Activated T-cell treated with anti-CD3 and anti-CD28 coated beads for 48 hours (primary cell): ENCODE measurements at places on chromosomes 6 and 20.

GRCh38 chr6:6509284-6509683 is 79.2 kb upstream of the LY86 start:
- DNase-seq = no peak

DNA sequence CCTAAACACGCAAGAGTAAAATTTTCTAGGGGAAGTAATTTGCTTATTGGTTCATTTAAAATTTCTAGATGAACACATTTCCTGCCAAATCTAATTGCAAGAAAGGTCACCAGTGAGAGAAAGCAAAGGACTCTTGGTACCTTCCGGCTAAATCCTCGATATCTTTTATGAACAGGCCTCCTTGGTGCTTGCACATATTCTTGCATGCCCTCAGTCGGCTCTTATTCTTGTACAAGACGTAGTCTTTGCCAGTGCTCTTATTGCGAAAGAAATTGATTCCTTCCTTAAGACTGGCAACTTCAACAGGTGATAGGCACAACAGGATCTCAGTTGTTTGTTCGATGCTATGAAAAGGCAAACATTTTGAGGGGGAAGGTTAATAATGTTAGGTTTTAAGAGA is 141.7 kb upstream of the CARMIL1 start:
- no peak for DNase-seq

- DNase-seq = no peak
Measured at GRCh38 chr6:131419702-131420101, 153.3 kb upstream of the ARG1 start.

DNA sequence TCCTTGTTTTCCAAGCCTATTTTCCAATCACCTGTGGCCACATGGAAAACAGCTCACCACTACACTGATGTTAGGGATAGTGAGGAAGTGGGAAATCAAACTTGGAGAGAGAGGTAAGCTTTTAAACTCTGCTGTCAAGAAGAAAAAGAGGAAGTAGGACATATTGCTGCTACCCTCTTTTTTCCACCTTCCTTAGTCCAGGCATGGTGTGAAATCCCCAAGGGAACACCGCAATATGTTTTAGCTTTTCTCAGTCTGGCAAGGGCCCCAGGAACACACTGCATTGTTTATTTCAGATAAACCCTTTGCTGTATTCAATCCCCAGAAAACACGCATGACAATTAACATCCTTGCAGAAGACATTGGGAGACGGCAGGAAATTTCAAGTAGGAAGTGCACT is 61.3 kb downstream of the HS3ST5 start:
- DNase-seq = no peak

DNA sequence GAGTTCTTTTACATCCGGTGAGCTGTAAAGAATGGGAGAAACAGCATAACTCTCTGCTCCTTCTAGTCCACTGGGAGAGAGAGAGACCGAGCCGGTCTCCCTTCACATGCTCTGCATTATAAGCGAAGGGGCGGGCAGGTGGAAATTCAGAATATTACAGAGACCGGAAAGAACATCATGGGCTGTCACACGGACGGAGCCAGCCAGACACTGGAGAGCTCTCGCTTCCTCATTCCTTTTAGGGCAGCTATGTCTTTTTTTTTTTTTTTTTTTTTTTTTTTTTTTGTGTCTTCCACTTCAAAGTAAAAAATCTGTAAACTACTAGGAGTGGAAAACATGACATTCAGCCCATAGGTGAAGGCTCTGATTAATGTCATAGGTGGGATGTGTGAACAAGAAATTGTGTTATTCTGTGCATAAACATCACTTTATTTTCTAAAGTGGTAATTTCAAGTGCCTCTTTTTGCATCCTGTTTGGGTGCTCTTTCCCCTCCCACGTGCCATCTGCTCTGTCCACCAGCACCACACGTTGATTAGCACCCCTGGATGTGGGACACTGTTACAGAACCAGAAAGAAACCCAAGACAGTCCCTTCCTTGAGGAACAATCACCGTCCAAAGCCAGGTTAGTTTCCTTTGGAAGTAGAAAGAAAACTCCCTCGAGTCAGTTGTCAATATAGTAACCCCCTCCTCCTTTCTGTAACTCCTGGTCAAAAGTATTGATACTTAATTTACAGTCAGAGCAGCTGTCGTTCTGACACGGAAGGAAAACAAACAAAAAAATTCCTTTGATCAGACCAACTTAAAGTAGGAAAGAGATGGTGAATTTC is at the start of gene TAGAP:
Gene TAGAP, minus strand, starts transcription at position 93 of the 829 bp plus-strand sequence. CDS start 845 bp downstream, outside the sequence.
- DNase-seq = peak; percentile 73

GRCh38 chr6:129662406-129662766 is 47.6 kb downstream of the ARHGAP18 start:
- DNase-seq = no peak

DNA sequence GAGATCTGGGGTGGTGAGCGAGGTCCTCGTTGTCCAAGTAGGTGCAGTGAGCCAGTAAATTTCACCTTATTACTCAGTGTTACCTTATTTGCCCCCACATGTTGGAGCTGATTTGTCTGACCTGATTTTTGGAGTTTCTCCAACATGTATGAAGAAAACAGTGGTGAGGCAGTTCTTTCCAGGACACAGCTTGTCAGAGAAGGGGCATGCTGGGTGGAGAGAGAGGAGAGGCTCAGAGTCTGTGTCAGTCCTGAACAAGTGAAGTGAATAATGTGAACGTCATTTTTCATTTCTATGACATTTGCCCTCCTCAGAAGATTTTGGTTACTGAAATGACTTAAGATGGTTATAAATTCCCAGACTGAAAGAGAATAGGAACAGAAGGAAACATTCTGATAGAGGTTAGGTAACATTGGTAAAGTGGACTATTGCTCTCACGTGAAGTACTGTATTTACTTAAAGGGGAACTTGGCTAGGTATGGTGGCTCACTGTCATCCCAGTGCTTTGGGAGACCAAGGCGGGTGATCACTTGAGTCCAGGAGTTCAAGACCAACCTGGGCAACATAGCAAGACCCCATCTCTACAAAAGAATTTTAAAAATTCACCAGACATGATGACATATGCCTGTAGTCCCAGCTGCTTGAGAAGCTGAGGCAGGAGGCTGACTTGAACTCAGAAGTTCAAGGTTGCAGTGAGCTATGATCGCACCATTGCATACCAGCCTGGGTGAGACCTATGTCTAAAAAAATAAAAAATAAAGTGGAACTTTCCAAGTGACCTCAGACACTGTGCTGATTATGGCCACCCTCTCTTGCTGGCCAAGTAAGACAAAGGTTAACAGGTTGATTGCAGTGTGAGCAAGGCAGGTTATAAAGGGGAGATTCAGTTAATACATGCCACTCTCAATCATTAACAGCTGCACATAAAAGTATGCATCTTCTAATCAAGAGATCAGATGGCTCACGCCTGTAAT is 184.3 kb downstream of the EDN1 start:
- DNase-seq = no peak

DNA sequence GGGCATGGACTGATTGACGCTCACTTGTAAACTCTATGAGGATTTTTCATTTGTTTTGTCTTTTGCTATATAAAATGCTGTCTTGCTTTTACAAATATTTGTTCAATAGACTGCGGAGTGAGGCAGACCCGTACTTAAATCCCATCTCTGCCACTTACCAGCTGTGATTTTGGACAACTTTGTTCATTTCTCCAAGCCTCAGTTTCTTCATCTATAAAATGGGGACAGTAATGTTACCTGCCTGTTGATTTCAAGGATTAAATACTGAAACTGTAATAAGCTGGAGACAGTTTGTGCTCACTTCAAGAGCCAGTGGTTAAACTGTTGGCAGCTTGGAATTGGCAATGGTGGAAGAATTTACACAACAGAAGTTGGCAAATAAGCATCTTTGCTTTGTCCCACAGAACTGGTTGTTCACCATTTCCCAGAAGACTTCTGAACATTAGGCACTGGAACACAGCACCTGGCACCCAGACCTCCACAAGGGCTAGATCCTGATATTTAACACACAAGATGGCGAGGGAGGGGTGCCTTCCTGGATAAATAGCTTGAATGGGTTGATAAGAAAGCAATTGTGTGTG is 479.2 kb downstream of the QKI start:
- DNase-seq = no peak

GRCh38 chr6:149277621-149278020 is 39.9 kb upstream of the TAB2 start:
- DNase-seq = no peak

DNA sequence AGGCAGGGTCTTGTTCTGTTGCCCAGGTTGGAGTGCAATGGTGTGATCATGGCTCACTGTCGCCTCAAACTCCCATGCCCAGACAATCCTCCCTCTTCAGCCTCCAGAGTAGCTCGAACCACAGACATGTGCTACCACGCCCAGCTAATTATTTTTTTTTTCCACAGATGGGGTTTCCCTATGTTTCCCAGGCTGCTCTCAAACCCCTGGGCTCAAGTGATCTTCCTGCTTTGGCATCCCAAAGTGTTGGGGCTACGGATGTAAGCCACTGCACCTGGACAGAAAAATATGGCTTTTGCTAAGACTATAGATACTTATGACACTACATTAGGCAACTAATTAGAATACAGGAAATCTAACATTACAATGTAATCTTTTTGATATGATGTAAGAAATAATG is 17.9 kb downstream of the RNF24 start:
- DNase-seq = no peak

DNA sequence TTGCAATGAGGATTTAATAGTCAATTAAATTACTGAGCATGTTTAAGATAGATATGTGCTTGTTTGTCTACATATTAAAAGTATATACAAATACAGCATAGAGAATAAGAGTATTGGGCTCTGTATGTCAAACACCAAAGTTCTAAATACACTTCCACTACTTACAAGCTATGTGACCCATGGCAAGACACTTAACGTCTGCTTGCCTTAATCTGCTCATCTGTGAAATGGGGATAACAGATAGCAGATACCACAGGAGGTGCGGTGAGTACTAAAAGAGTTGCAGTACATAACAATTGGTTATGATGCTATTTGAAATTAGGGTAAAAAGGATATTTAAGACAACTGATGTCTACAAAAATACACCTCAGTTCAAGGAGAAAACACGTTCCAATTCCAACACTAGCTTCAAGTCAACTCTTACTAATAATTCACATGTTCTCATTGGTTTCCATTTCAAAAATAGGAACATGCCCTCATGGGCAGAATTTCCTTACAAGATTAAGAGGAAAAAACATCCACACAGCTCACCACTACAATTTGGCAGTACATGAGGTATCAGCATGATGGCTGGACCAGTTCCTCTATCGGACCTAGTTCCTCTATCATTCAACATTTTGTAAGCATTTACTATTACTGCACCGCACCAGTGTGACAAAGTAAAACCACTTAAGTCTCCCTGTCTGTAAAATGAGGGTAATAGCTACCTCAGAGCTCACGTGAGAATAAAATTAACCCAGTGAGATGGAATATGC is 101.1 kb downstream of the SMLR1 start:
- DNase-seq = no peak

GRCh38 chr20:31527266-31527665 is 13.0 kb downstream of the HM13 start:
- no peak for DNase-seq

DNA sequence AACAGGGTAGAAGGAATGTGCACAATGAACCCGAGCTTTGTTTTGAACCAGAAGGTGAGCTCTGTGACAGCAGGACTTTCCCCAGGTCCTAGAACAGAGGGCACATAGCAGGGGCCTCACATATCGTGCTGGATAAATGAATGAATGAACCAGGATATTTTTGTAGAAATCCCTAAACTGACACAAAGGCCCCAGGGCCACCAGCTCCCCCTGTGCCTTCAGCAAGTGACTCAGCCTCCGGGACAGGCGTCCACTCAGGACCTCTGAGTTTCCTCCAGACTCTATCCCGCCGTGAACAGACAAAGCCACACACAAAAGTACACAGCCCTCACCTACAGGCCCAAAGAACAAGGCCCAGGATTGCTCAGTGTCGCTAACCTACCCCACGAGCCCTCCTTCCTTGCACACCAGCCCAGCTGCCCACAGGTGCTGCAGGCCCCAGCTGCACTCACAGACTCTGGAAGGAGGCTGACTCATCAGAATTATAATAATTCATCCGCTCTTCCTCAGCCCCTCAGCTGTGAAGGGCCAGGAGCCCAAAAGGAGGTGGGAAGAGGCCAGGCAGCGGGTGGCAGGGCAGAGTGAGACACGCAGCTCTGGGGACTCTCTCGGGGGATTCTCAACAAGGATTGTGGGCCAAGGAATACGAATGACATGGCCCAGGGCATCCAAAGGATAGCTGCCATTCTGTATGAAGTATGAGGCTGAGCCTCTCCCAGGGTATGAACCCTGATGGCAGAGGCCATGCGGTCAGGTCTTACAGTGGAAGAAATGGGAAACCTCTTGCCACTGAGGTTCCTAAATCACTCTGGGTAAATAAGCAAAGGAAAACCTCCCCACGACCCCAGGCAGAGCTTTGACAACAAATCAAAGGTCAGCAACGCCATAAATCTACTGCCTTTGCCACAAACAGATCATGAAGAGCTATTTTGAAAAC is 40.9 kb downstream of the SUMO4 start:
- no peak for DNase-seq

DNA sequence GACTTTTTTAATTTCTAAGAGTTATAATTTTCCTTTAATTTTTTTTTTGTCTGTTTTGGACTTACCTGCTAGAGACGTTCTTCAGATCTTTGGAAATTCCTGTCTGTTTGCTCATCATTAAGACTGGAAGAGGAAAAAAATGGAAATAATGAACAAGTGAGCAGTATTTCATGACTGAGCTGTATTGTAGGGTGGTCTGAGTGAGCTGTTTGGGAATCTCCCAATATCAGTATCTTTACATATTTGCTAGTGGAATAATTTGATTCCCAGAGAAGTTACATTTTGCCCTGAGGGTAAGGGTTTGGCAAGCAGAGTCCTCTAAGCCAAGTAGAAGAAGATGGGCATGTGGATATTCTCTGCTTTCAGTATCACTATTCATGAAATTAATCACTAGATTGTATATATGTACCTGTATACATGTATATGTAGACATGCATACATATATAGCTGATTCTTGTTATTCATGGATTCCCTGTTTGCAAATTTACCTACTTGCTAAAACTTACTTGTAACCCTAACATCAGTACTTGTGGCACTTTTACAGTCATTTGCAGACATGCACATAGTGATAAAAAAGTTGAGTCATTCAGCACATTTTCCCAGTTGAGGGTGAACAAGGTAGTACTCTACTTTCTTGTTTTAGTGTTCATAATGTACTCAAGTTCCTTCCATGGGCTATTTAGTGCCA is 13.5 kb downstream of the ZC2HC1B start:
- DNase-seq = no peak
